Thoracic aorta (tissue), 2 donors: ENCODE measurements at places on chromosomes 7 and 10. TPM values are rescaled to one million over a fixed set of nuclear protein-coding genes. Genes with fewer than 3 reads are reported as not detected.

CTBP2 gene
- 62.8 TPM for total RNA-seq

TRIM50 gene
- not detected for total RNA-seq

DNA sequence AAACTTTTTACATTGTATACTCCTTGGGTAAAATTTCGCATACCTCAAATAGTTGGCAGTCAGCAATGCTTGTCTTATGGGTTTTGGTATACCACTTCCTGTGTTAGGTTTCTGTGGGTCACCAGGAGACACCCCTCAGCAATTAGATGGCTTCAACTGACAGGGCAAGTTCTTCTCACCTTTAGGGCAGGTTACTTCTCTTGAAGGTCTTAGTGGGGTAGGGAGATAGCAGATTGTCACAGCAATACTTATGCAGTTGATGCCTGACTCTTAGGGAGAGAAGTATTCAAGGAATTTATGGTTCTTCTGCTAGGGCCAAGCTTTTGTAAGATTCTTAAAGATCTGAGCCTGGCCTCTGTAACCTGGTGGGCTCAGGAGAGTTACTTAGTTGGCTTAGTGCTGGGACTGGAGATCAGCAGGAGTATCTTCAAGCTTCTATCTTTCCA is 42.9 kb downstream of the MKLN1 start:
- no peak for DNase-seq

- no peak for DNase-seq
These were observed 20.4 kb downstream of the ZNF775 start for GRCh38 chr7:150399421-150400007.

- DNase-seq = no peak
These were observed 244.1 kb downstream of the PTEN start for GRCh38 chr10:88107296-88108097.

DNA sequence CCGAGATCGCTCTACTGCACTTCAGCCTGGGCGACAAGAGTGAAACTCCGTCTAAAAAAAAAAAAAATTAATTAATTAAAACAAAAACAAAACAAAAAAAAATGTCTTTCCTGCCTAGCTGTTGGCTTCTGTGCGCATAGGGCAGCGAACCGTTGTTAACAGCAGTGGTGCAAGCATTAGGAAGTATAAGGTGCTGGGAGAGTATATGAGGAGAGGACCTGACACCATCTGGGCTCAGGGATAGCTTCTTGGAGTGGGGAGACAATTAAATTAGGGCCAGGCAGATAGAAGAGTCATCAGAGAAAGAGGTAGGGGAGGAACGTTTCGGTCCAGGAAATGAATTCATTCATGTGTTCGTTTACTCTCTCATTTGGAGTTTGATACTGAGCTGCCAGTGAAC is 46.2 kb upstream of the EZH2 start:
- no peak for DNase-seq

MALRD1 gene
- 0.92 TPM for total RNA-seq
